Breast epithelium (tissue), 4 donors: ENCODE measurements at places on chromosomes 13 and 19. TPM values are rescaled to one million over a fixed set of nuclear protein-coding genes. Genes with fewer than 3 reads are reported as not detected.

DNA sequence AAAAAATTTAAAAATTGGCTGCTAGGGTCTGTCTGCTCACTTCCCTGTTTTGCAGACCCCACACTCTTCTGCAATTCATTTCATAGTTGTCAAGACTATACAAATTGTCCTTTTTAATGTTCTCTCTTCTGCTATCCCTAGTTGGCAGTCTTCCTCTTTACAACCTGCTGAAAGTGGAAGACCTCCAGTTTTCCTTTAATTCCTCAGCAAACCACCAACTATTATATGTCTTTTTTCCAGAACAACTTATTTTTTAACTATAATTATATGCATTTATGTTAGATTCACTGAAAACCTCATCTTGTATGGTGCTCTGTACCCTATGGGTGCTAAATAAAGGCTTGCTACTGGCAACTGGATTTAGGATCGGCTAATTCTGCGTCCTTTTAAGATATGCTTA, 1.1 kb upstream of the PHF11 start:
- no peak for DNase-seq

DNA sequence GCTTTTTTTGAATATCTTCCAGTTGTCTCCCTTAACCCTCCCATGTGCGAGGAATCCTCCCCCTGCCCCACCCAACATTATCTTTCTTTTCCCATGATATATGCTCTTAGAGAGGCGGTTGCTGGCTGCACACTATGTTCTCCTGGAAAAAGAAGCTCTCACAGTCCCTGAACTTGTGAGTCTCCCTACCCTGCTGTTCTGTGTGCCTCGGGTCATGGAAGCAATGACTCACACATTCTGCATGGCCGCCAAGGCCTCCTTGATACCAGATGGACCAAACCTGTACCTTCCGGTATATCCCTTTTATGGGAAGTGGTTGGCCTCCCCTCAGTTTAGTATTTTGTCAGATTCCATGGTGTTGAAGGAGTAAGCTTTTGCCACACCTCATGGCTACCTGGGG, 705.4 kb downstream of the SLITRK6 start:
- DNase-seq = no peak

GRCh38 chr13:30619731-30620130, 2.0 kb downstream of the USPL1 start:
- no peak for DNase-seq

DNA sequence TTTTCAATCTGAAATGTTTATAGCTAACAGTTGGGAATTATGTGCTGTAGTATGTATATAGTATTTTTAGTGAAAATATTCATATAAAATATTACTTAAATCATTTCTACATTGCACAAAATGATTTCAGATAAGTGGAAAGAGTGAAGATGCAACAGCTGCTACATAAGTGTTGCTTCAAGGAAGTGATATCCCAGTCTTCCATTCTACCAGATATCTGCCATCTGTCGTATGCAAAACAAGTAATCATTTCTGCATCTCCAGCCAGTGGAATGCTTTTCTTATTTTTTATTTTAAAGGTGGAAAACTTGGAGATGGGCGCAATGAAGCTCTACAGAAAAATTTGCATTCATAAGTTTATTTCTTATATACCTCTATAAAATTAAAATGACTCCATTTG, 152.5 kb upstream of the MAB21L1 start:
- DNase-seq = no peak

- no peak for DNase-seq
Measured at GRCh38 chr13:85976242-85976641, 177.0 kb upstream of the SLITRK6 start.

DNA sequence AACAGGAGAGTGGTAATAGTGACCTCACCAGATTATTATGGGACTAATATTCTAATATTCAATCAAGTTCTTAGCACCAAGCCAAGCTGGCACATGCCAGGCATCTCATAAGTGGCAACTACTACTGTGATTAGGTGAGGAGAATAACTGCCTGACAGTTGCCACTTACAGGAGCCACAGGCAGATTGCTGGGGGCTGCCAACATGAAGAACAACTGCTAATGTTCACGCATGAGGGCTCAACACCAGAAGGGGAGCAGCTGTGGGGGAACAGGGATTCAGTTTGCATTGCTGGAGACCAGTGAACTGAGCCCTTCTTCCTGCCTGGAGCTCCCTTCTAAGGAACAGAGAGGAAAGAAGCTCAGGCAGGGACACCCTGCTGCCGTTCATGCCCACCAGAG, 504.5 kb downstream of the FOXO1 start:
- no peak for DNase-seq

GRCh38 chr13:24675806-24676570, 4.2 kb upstream of the ATP12A start:
- no peak for DNase-seq

- DNase-seq = no peak
Measured at GRCh38 chr13:50912851-50913250, 3.3 kb downstream of the RNASEH2B start.

- DNase-seq = no peak
Measured at GRCh38 chr19:48934837-48935236, 1.3 kb downstream of the DHDH start.

DNA sequence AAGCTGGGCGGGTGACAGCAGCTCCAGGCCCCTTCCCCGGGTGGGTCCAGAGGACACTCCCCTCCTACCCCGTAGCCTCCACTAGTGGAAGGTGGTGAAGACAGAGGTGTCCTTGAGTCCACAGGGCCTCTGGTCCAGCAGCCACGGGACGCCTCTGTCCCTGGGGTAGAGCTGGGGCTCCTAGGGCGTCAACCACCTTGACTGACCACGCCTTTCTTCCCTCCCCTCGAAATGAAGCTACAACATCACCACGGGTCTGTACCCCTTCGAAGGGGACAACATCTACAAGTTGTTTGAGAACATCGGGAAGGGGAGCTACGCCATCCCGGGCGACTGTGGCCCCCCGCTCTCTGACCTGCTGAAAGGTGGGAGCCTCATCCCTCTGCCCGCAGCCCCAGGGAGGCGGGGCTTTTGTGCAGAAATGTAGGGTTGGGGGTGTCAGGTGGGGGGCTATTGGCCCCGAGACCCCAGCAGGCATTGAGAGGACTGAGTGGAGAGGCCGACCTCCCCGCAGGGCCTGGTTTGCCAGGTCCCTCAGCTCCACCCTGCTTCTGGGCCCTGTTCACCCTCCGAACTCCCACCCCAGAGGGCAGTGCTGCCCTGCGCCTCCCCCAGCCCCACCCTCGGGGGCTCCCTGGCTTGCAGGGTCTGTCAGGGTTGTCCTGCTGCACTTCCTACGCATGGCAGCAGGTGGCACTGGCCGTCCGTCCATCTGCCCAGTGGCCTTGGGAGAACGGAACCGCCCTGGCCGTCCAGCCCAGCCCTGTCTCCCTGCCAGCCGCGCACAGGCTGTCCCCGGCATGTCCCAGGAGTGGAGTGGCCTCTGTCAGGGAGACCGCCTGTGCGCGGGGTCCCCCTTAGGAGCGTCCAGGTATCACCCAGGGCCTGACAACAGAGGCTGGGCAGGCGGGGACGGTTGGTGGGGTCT, 15.7 kb downstream of the STK11 start:
- DNase-seq = no peak

DNA sequence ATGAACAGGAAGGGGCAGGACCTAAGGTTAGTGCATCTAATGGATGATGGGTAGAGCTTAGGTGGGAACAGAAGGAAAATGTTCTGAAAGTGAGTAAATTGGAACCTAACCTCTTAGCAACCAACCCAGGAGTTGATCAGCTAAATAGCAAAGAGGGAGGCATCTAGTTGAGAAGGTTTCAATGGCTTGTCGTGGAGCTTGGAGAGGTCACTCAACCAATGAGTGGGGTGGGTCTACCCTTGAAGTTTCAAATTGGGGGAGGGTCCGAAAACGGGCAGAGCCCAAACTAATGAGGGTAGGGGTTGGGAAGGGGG, 5.7 kb upstream of the SHKBP1 start:
- no peak for DNase-seq

GRCh38 chr19:7489609-7490044, 792 bp upstream of the PEX11G start:
- DNase-seq = no peak

ZNF383 gene
- total RNA-seq = 7.2 TPM

DOCK6 gene
- total RNA-seq = 20.9 TPM

FCAR gene
- 0.66 TPM for total RNA-seq

PTH2 gene
- not detected for total RNA-seq

ZNF253 gene
- total RNA-seq = 6.4 TPM

ZNF578 gene
- 1.4 TPM for total RNA-seq

KLHL1 gene
- not detected for total RNA-seq

ATP8A2 gene
- 1.0 TPM for total RNA-seq

CFAP97D2 gene
- total RNA-seq = not detected
